ENCODE measurements at places on chromosomes 6 and 20.

GRCh38 chr6:110654096-110654820, 161.0 kb downstream of the CDK19 start:
- no peak for DNase-seq

DNA sequence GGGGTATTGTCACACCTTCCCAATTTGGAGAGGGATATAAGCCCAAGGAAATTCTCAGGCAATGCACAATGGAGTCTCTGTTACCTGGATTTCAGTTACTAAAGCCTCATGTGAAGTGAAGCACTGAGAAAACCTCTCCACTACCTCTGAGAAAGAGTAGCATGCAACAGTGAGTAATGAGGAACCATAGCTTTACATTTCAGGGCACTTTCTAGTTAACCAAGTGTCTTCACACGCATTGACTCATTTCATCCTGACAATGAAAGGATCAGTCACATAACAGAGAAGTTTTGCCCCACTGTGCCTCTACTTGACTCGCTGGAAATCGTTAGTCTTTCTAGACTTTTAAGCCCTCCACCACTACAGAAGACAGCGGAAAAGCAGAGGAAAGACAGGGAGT, 86.2 kb upstream of the ARID1B start:
- no peak for DNase-seq

GRCh38 chr6:111692327-111693164, 86.9 kb upstream of the TRAF3IP2 start:
- no peak for DNase-seq

- DNase-seq, result no peak
Observed at GRCh38 chr6:21840428-21840827, 246.9 kb downstream of the SOX4 start.

DNA sequence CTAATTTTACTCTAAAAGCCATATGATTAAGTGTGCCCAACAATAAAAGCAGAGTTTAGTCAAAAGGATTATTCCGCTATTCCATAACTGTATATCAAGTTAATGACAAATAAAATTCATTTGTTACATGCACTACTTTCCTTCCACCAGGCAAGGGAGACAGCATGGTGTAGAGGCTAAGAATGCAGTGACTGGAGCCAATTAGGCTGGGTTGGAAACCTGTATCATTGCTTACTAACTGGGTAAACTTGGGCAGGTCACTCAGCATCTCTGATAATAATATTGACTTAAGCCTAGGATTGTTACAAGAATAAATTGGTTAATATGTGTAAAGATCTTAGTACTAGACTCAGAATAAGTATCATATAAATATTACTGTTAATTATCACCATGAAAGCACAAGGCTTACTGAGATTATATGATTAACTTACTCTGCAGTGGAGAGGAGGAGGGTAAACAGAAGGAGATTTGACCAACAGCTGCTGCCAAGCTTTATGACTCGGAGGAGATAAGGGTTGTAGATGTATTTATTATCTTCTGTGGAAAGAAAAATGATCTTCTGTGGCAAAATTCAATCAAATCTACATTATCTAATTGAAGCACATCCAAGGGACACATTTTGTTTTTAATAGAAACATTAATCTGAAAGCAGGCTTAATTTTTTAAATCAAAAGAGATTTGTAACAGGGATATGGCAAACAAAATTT, 1459.9 kb downstream of the GRIK2 start:
- DNase-seq, result no peak

DNA sequence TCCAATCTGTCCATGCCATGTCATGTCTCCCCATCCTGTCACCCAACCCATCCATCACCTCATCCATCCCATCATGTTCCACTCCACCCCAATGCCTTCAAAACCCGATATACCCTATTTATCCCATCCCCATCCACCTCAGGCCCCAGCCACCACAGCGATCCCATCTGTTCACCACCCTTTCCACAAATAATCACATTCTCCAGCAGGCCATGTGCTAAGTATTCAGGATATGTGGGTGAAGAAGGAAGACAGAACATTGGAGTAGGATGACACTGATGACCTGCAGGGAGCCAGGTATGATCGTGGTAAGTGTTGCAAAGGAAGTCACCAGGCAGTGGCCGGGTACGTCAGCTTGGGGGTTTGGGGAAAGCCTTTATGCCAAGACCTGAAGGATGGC, 48.8 kb downstream of the NPEPL1 start:
- no peak for DNase-seq

GRCh38 chr6:118284736-118285360, 263.2 kb upstream of the PLN start:
- no peak for DNase-seq

DNA sequence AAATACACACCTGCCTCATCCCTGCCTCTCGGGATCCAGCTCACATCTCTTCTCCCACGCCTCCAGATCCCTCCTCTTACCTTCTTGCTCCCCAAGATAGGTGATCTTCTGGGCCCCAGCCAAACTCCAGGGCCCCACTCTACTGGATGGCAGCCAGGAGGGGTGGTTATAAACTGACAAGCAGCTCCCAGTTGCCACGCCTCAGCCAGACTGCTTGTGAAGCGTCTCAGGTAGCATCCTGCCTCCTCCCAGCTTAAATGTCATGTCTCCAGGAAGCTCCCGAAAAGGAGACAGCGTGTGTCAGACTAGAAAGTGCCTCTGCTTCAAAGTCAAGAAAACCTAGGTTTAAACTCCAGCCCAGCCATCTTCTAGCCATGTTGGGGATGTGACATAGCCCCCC, 114.1 kb downstream of the LRFN2 start:
- DNase-seq, result no peak

GRCh38 chr6:112466373-112467151, 119.4 kb downstream of the RFPL4B start:
- no peak for DNase-seq

GRCh38 chr6:121971931-121972335, 427.5 kb upstream of the HSF2 start:
- no peak for DNase-seq

GRCh38 chr6:74249658-74250057, 553.7 kb downstream of the CD109 start:
- no peak for DNase-seq

DNA sequence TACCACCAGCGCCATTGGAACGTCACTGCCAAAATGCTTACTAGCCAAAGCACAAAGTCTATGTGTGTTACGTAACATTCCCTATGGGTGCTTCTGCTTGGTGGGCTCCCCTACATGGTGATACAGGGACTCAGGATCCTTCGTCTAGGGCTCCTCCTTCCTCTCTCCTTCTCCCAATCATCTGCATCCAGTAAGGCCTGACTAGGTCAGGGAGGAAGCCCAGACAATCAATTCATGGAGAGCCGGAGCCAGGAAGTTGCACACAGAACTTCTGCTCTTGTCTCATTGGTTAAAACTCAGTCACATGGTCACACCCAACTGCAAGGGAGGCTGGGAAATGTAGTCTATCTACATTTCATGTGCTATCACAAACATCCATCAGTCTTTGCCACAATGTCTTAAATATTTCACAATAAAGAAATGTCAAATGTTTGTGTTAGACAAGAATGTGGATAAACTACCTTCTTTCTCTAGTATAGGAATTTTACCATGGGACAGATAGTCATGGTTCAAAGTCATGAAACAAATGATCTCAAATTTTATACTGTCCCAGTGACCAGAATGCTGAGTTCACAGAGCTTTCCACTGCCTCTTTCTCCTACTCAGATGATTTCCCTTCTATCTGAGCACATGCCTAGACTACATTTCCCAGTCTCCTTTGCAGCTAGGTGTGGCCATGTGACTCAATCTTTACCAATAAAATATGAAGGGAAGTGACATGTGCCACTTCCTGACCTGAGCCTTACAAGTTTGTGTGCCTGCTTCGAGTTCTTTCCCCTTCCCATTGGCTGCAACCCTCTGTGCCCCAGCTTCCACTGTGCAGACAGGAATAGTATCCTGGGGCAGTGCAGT, 9.3 kb upstream of the KCNK15 start:
- DNase-seq, result no peak

- no peak for DNase-seq
Observed at GRCh38 chr20:1312904-1313235, 16.1 kb downstream of the SDCBP2 start.

All from stimulated activated CD8-positive, alpha-beta memory T cell treated with anti-CD3 and anti-CD28 coated beads, Interleukin-15, amount 100 ng/mL, for 4 hours (primary cell).